ENCODE measurements at places on chromosomes 1 and 21. TPM values are rescaled to one million over a fixed set of nuclear protein-coding genes. Genes with fewer than 3 reads are reported as not detected.

C1orf141 gene
- not detected for total RNA-seq

DNA sequence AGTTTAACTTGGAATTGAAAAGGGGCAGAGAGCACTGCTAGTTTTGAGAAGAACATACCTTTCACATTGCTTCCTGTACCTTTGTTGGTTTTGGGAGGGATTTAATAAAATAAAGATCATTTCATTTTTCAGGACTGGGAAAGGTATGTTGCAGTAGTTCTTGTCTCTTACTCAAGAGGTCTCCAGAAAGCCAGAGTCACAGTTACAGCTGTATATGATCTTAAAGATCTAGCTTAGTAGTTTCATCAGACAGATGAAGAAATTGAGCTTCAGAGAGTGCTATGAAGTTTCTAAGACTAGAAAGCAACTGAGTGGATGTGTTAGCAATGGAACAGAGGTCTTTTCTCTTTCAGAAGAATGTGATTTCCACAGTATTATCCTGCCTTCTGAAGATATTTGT lies 1.0 kb downstream of the OR10K2 start:
- no peaks in the 10 kb centered on the region for H3K27me3 ChIP-seq
- no peak overlapping the region for H3K27ac ChIP-seq
- H3K4me1 ChIP-seq, result no peaks in the 10 kb centered on the region
- no peak for DNase-seq

GRCh38 chr1:229170778-229171505 lies 100.0 kb upstream of the RAB4A start:
- H3K36me3 ChIP-seq, result no peaks in the 10 kb centered on the region
- H3K27ac ChIP-seq, result no peak overlapping the region
- no peak for DNase-seq
- no peaks in the 10 kb centered on the region for H3K4me1 ChIP-seq

GRCh38 chr1:17550729-17551584 lies 11.5 kb downstream of the ARHGEF10L start:
- DNase-seq, result no peak
- H3K27me3 ChIP-seq, result no peaks in the 10 kb centered on the region
- no peaks in the 10 kb centered on the region for H3K36me3 ChIP-seq

- no peak overlapping the region for H3K4me3 ChIP-seq
- H3K4me1 ChIP-seq, result peaks cover 19% of the 10 kb centered on the region
- DNase-seq, result no peak
- no peaks in the 10 kb centered on the region for H3K27me3 ChIP-seq
- H3K36me3 ChIP-seq, result no peaks in the 10 kb centered on the region
These were observed 304.7 kb upstream of the USP25 start for GRCh38 chr21:15425049-15425448.

SLC2A1 gene
- 506 TPM for total RNA-seq

DNA sequence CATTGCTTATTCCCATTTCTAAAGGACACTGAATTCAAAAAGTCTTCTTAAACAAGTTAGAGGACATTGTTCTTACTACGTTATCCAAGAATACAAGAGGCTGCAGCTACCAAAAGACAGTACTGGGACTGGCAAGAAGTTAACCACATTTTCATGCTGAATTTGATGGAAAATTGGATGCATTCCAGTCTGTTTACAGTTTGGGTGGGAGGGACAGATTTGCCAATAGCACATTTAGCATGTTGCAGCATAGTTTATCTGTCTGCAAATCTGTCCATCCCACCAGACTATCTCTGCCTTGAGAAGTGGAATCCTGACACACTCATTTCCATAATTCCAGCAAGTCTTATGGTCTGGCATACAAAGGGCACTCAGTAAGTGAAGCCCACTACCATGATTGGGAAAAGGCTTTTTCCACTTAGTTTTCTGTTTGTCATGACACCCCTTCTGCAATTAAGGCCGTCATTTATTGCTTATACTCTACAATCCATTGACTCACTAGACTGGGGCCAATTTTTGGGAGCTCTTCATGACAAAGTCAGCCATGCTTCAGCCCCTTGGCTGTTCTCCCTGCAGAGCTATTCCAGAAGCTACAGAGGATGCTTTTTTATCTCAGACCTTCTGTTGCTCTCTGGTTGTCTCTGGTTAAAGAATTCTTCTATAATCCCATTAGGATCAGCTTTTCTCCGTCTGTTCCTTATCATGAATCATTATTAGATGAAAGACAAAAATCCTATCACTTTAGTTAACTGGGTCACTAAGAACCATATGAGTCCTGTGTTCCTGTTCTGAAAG lies 355.8 kb upstream of the PTBP2 start:
- DNase-seq, result peak; percentile 39
- no peaks in the 10 kb centered on the region for H3K27me3 ChIP-seq
- H3K4me1 ChIP-seq, result peaks cover 49% of the 10 kb centered on the region
- H3K36me3 ChIP-seq, result no peaks in the 10 kb centered on the region
- H3K27ac ChIP-seq, result no peak overlapping the region
- H3K4me3 ChIP-seq, result no peak overlapping the region

DNA sequence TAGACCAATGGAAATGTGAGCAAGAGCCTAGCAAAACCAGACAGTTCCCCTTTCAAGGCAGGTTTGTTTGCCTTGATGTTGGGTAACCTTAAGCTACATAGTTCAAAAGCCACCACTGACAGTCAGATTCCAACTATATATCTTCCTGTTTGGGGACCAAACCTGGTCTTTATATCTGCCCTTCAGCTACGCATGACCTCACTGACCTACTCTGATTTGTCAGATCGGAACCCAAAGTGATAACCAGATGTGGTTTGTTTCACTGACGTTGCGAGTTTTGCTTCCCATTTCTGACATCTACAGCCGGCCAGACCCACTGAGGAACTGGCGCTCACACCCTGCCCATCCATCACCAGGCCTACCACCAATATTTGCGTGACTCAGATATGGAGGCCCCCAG lies 361.1 kb upstream of the CHRM3 start:
- no peaks in the 10 kb centered on the region for H3K4me1 ChIP-seq
- no peak for DNase-seq
- no peak overlapping the region for H3K27ac ChIP-seq
- H3K27me3 ChIP-seq, result no peaks in the 10 kb centered on the region
- no peaks in the 10 kb centered on the region for H3K36me3 ChIP-seq

GRCh38 chr1:16275591-16275990 lies 38.6 kb upstream of the CPLANE2 start:
- H3K36me3 ChIP-seq, result no peaks in the 10 kb centered on the region
- H3K27me3 ChIP-seq, result no peaks in the 10 kb centered on the region
- no peaks in the 10 kb centered on the region for H3K4me1 ChIP-seq
- H3K4me3 ChIP-seq, result no peak overlapping the region
- H3K27ac ChIP-seq, result no peak overlapping the region

GRCh38 chr1:24442764-24443163 lies 27.2 kb downstream of the NIPAL3 start:
- peak; percentile 4 for DNase-seq
- H3K36me3 ChIP-seq, result no peaks in the 10 kb centered on the region
- H3K4me1 ChIP-seq, result no peaks in the 10 kb centered on the region
- no peaks in the 10 kb centered on the region for H3K27me3 ChIP-seq
- no peak overlapping the region for H3K27ac ChIP-seq

DNA sequence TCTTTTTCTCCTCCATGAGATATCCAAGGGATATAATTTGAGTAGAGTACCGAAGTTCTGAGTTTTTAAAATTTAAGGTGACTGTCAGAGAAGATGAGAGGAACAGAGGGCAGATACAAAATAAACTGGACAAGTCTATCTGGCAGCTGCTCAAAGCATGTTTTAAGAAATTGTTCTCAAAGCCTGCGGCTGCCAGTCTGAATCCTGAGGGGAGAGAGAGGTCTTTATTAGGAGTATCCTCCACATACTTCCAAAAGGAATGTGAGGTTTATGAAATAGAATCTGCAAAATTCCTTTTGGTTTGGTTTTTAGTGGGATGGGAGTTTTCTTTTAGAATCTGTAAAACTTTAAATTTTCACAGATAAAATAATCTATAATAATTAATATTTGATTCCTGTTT lies 41.3 kb downstream of the TTC13 start:
- H3K4me3 ChIP-seq, result no peak overlapping the region
- no peak overlapping the region for H3K27ac ChIP-seq
- H3K36me3 ChIP-seq, result no peaks in the 10 kb centered on the region

DNA sequence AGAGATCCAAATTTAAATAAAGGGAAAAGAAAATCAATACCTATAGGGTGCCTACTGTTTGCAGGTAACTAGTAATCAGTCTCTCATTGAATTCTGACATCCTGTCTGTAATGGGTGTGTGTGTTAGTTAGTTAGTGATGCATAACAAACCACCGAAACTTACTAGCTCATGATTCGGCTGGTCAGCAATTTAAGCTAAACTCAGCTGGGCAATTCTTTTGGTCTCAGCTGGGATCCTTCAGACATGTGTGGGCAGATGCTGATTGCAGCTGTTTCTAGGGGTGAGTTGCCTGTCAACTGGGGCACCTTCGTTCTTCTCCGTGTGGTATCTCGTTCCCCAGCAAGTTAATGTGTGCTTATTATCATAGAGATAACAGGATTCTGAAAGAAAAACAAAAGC lies 40.2 kb upstream of the ZNF124 start:
- no peak for DNase-seq
- no peak overlapping the region for H3K4me3 ChIP-seq
- H3K4me1 ChIP-seq, result peaks cover 9% of the 10 kb centered on the region
- H3K27me3 ChIP-seq, result no peaks in the 10 kb centered on the region

Data from astrocyte (in vitro differentiated cells and primary cell).